ENCODE measurements at places on chromosomes 5 and 9.

DNA sequence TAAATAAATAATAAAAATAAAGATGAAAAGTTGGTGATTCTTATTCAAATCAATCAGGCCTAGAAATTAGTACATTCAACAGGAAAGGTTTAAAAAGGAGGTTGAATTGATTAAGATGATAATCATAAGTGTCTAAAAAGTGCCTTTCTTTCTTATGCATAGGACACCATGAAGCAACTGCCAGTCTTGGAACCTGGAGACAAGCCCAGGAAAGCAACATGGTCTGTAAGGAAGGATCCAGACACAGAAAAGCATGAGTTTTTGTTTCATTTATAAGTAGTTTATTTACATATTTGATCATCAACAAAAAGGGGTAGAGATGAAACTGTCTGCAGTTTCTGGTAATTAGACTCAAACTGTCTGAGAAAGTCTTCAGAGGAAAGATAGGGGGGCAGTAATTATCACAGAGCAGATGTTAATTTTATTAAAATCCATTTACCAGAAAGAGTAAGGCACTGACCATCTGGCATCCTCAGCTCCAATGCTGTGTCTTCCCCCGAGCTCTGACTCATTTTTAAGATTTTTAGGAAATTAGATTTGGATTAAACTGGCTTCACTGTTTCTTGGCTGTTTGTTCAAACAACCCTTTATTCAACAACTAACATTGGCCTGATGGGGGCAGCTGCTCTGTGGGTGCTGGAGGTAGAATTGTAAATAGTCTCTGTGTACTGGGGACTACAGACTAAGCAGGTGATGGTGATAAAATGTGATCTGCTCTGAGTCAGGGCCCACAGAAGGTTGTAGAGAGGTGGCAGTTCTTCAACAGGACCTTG lies 2.7 kb downstream of the RABEPK start:
- no peak for DNase-seq

DNA sequence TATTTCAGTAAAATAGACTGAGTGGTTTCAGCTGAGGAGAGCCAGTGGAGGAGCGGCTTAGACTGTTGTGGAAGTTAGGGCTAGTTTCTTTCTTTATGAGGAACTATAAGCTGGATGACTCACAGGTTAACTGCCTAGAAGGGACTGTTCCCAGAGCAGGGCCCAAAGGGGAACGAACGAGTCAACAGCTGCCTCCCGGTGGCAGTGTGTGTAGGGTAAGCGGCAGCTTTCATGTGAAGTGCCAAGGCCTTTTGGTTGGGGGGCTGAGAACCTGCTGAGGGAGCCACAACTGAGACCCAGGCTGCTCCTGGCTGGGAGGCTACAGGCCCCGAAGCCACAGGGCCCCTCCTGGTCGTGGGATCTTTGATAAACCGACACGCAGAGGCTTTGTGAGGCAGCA lies 7.0 kb downstream of the SQSTM1 start:
- peak; percentile 97 for DNase-seq

DNA sequence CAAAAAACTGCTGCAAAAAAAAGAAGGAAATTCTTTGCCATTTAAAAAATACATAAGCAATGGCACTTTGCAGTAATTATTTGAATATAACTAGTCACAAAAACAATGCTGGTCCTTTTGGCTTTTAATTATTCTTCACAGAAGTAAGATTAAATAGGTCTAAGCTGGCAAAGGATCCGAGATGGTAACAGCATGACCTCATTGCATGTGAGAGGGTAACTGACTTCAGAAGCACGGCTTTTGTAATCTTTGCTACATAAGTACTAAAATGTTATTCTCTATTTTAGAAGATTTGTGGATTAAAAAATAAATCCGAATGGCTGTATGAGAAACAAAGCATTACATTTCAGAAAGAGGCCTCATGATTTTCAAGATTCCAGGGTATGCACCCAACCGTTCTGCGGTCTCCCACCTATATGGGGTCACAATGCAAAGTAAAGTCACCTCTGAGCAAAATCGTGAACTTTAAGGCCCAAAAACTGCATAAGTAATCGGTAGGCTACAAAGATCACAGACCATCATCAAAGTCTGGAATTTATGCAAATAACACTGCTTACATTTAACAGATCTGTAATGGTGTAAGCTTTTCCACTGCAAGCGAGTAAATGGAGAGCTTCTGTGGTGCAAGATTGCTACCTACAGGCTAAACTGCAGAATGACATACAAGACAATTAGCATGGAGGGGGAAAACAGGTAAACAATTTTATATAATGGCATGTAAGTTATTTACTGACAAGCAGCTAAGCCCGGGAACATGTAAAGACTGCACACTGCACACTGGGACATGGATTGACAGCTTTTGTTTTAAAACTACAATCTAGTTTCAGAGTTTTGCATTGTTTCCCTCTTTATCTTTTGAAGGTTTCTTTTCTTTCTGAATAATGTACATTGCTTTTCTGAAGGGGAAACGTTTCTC lies 231.6 kb downstream of the SLF1 start:
- peak; percentile 3 for DNase-seq

DNA sequence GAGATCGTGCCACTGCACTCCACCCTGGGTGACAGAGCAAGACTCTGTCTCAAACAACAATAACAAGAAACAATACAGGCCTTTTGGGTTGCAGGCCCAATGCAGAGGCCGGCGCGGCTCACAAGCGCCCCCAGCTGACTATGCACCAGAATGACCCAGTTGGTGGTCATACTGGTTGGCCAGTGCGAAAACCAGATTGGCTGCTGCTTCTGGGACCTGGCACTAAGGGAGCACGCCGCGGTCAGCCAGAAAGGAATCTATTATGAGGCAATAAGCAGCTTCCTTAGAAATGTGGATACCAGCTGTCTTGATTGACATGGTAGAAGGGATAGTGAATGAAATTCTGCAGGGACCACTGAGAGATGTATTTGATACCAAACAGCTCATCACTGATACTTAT lies 35.0 kb downstream of the RANBP17 start:
- DNase-seq, result no peak

GRCh38 chr5:81426359-81427030 lies 32.6 kb upstream of the ACOT12 start:
- no peak for DNase-seq

GRCh38 chr5:15615859-15616258 lies 115.9 kb downstream of the FBXL7 start:
- no peak for DNase-seq

DNA sequence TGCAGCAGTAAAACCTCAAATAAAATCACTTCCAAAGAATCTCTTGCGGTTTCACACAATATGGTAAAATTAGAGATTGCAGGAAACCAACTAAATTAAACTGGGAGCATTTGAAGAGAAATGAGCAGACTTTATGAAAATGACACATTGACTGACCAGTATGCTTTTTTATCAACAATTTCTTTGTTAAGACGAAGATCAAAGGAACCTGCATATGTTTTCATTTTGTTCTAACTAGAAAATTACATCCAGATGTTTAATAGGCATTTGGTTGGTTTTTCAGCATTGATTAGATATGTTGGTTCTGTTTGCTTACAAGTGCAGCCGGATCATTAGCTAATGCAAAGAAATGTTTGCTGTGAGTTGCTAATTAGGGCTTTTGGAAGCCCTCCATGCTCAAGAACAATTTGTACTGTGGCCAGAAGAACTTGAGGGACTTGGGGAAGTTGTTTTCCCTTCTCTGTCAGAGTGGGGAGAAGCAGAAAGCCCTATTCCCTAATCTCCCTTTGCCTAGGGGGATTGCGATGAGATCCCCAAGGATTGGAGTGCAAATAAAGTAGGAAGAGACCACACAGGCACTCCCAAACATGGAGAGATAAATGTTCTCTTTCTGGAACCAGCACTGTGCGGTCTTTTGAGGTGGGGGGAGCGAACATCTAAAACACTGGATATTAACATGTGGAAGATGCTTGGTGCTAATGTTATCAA lies 4.5 kb upstream of the TLE1 start:
- DNase-seq, result no peak

DNA sequence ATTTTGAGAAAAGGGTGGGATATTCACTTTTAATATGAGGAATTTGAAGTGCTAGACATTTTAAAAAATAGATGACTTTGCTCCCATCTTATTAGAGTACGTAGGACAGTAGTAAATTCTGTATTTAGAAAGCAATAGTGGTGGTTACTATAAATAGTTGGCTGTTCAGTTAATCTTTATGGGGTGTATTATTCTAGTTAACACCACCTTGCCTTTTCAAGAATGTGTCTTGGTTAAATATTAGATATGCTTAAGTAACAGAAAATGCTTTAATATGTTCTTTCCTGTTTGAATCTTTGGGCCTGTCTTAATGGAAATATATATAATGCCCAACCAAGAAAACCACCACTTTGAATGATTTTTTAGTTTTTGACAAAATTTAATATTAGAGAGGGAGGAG lies 608.7 kb upstream of the FAM174A start:
- DNase-seq, result no peak

DNA sequence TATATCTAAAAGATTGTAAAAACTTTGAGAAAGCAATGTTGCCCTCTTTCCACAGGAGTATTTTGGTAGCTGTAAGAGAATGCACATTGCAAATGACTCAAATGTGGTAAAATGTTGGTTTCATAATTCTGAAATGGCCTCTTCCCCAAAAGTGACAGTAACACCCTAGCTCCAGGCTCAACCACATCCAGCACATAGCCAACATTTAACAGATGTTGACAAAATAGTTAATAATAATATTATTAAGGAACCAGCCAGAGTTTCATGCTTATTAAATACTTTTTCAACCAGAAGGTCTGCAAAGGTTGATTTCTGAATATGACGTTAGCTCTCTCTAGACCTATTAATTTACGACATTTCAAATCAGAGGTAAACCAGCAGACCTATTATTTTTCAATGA lies 1.3 kb downstream of the ANXA1 start:
- DNase-seq, result peak; percentile 85

- DNase-seq, result peak; percentile 61
Measured at GRCh38 chr9:130707225-130707976, 13.8 kb downstream of the EXOSC2 start.

DNA sequence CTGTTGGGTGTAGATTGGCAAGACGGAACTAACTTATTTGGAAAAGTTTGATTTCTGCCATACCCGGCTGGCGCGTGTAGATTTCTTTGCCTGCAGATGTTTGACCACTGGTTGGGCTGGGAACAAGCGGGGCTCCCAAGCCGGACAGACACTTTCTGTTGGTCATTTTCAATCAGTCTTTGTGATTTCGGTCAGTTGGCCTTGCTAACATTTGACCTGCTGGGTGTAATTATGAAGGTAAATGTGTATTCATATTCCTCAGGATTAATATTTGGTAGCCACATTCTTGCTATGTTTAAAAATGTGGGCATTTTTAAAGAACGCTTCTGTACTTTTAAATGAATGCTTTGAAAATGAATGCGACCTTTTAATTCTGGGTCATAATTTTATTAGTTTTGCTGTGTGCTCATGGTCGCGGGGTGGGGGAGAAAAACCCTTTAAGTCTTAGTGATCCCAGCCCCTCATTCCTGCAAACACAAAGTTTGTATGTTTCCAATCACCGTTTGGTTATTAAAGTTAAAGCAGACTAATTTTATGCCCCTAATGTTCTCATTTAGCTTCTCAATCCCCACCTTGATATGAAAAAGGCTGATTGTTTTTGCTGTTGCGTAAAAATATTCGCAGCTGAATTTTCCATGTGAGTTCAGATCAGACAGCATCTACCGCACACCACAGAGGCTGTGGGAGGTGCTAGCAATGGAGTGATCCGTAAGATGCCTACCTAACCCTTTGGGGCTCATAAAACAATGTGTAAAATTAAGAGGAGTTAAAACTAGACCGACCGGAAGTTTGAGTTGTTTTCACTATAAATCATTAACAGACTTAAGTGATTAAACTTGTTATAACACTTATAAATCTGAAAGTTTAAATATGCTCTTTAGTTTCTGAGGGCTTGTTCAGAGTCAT lies 1.5 kb downstream of the RASGRF2 start:
- no peak for DNase-seq

DNA sequence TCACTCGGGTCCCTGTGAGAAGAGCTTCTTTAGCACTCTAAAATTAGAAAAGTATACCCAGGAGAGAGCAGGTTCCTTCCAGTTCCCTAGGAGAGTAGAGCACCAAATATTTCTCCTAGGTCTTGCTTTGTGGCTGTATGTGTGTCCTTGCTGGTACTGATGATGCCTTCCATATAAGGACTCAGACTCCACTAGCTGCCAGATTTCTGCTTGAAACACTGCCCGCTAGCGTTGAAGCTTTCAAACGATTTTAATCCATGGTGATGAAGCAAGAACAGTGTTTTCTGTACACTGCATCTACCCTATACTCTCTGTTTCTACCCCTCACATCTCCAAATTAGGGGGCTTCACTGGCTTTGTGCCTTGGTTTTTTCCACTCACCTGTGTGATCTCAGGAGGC lies 2.4 kb upstream of the SMC2 start:
- peak; percentile 85 for DNase-seq

GRCh38 chr5:72955143-72955767 lies 586 bp upstream of the FCHO2 start:
- DNase-seq, result peak; percentile 29

- DNase-seq, result no peak
Measured at GRCh38 chr5:174606153-174606552, 118.2 kb upstream of the MSX2 start.

DNA sequence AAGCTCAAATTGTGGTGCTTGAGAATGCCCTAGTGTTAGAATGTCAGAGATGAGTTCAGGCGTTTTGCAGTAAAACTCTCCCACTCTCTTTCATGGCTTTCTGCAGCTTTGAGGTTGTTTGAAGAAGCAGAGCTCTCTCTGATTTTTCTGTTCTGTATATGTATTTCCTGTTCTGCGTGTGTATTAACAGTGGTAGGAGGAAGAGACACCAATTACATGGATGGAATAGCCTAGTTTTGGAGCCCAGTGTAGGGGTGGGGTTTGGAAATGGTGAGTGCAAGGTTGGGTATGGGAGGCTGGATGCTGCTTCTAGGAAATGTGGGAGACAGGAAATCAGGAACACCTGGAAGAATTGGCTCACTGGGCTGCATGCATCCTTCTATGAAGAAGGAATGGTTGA lies 12.4 kb downstream of the LARP1 start:
- DNase-seq, result no peak

- DNase-seq, result no peak
Measured at GRCh38 chr9:123361086-123361730, 5.2 kb downstream of the CRB2 start.

GRCh38 chr9:96340707-96341106 lies 38.7 kb upstream of the HSD17B3 start:
- DNase-seq, result no peak

DNA sequence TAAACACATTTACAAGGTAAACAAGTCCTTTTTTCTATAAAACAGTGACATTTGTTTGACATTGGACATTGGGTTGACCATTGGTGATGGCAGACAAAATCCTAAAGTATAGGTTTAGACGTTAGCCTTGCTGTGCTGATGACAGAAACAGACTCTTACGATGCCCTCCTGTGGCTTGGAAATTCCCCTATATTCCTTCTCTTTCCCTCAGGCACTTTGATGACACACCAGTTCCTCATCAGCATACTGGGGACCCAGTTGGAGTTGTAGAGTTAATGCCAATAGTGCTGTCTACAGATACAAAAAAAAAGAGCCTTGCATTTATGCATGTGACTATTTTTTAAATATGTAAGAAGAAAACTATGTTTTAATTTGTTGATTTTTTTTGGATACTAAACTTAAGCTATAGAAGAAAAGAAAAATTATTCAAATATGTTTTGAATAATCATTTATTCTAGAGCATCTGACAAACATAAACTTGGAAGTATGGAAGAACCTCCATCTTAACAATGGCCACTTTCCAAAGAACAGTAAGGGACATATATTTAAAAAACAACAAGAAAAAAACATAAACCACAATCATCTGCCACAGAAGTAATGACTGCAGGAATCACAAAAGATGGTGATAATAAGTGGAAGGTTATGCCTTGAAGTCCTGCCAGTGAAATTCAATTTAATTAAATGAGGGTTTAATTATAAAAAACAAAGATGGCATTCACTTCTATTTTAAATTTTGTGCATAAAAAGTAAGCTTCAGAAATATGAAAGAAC lies 75.6 kb upstream of the SNCAIP start:
- DNase-seq, result no peak

GRCh38 chr5:89513299-89514044 lies 630.5 kb upstream of the MEF2C start:
- DNase-seq, result no peak

All from MV-4-11 (cell line).